Occipital lobe (tissue), 3 donors: ENCODE measurements at places on chromosomes 16 and 17. TPM values are rescaled to one million over a fixed set of nuclear protein-coding genes. Genes with fewer than 3 reads are reported as not detected.

- DNase-seq, result no peak
These were observed 16.1 kb upstream of the ABCA5 start for GRCh38 chr17:69342896-69343644.

DNA sequence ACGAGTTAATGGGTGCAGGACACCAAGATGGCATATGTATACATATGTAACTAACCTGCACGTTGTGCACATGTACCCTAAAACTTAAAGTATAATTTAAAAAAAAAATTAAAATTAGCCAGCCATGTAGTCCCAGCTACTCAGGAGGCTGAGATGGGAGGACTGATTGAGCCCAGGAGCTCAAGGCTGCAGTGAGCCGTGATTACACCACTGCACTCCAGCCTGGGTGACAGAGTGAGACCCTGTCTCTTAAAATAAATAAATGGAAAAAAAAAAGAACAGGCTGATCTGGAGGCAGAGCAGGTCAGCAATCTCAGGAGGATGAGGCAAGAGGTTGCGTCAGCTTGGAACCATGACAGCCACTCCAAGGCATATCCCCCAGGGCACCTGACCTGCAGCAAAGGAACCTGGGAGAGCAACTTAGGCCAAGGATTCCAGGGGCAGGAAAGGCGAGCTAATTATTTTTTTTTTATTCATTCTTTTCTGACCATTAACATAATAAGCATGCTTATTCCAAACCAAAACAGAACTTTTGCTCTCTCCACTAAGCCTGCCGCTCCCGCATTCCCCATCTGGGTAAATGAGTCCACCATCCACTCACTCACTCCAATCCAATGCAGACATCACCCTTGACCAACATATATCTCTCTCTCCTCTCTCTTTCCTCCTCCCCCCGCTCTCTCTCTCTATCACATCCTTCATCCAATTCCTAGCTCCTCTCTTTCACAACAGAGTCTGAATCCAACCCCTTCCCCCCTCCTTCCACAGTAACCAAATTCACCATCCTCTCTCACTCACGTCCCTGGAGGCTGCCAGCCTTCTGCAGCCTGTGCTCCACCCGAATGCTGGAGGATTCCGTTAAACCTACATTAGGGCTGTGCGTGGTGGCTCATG is 47.7 kb downstream of the TK2 start:
- no peak for DNase-seq

DNA sequence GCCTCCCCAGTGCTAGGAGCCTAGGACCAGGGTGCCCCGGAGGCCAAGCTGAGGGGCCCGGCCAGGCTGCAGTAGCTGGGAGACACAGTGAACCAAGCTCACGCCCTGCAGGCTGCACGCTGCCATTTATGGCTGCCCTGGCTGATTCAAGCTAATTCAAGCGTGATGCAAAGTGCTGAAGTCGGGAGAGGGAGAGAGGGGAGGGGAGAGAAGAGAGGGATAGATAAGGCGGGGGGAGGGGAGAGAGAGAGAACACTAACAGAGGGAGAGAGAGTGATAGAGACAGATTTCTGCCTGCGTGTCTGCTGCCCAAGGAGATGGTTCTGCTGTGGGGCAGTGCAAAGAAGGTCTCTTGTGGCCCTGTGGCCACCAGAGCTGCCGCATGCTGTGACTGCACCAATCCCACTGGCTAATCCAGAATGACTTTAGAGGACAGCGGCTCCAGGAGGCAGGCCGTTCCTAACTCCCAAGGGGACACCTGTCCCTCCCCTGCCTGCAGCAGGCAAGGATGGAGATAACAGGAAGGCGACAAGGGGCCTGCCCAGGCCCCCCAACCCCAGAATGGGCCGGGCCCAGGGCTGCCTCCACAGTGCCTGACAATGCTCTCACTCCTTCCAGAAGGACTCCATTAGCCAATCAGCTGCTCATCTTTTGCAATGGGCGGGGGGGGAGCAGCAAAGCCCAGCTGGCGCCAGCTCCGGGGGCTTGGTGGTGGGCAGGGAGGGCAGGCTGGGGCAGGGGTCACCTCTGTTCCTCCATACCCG is 12.9 kb downstream of the MXRA7 start:
- DNase-seq, result no peak

DNA sequence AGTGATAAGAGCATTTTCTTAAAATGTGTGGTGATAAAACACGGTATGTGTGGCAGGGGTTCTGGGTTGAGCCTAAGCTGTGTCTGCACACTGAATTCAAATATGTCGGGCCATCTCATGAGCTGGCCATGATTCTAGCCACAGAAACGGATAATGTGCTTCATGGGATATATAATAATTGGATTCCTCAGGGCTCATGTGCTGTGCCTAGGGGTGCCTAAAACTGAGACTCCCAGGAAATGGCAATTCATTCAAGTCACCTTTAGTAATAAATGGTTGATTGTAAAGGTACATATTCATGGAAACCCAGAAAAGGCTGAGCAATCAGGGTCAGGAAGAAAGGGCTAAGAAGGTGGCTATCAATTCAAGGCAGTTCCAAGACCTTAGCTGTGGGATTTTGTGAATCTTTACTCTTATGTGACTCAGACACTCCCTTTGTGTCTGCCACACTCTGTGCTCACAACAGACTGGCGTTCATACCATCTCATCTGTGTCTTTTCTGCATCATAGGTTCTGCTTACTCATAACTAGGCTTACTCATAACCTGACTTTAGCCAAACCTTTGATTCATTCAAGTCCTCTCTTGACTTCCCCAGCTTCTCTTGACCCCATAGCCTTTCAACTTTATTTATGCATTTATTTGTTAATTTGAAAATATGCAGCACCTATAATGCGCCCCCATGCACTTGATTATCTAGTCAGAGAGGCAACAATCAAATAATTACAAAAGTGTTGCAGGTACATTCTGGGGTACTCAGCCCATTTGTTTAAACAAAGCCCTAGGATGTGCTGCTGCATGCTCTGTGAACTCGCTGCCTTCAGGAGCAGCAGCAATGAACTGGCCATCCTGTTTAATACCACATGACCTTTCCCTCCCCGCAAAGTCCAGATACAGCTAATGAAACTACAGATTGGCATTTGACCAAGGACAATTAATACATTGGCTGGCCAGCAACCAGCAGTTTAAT is 28.4 kb upstream of the MED13 start:
- DNase-seq, result no peak

- DNase-seq, result no peak
These were observed 2.8 kb downstream of the LLGL1 start for GRCh38 chr17:18228176-18228682.

DNA sequence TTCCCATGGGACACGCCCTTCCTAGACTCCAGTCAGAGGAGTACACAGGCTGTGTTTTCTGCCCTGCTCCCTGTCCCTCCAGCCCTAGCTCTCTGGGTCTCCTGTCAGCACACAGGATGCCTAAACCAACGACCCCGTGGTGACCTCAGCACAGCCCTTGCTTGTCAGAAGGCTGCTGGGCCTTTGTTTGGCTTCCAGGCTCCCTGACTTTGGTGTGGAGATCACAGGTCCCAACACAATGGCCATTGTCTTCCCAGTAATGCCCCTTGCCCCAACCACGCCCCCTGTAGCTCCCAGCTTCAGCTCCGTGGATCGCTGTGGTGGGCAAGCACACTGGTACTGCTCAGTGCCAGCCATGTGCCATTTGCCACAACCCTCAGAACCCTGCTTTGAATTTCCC is 15.0 kb downstream of the HNF1B start:
- DNase-seq, result no peak

DNA sequence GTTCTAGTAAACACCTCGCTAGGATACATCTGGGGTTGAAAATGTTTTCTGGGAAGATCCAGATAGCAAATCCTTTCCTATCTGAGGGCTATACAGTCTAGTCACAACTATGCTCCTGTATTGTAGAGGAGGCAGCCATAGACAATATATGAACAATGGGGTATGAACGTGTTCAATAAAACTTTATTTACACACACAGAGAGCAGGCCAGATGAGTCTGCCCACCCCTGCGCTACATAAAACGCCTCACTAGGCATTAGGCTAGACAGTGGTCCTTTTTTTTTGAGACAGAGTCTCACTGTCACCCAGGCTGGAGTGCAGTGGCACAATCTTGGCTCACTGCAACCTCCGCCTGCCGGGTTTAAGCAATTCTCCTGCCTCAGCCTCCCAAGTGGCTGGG is 11.1 kb downstream of the USP36 start:
- DNase-seq, result no peak

- no peak for DNase-seq
These were observed 209.4 kb upstream of the GSE1 start for GRCh38 chr16:85403693-85404092.

GRCh38 chr16:19974607-19975006 is 90.0 kb upstream of the GPRC5B start:
- no peak for DNase-seq

DNA sequence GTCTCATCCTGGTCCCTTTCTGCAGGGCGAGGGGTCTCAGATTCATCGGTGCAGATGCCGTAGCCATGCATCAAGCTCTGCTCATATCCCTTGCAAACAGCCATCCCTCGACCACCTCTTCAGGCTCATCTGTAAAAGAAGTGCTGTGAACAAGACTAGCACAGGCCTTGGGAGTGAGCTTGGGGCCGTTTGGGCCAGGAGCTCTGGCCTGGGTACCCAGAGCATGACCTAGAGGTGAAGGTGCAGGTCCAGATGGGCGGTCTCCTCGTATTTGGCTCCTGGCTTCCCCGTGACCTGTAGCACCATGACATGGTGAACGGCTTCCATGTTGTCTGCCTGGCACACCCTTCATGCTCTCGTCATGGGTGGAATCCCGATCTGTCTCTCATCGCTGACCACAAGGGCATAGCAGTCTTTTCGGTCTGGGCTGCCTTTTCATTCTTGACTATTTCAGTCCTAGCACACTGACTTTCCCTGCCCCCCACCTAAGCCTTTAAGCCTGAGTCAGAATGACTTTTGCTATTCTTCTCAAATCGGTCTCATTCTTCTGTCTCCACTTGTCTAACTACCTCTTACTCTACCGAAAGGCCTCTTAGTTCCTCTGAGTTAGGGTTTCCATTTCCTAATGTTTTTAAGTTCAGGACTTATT is 216.0 kb downstream of the FOXL1 start:
- no peak for DNase-seq

Gene SRCIN1
- 24.5 TPM for total RNA-seq

Gene SLC52A1
- not detected for total RNA-seq

Gene OR2C1
- 0.62 TPM for total RNA-seq

Gene C16orf96
- total RNA-seq, result not detected

Gene CCL5
- total RNA-seq, result 0.47 TPM
